ENCODE measurements at places on chromosomes 5 and 9. TPM values are rescaled to one million over a fixed set of nuclear protein-coding genes. Genes with fewer than 3 reads are reported as not detected.
A peak's percentile ranks its signal among the peaks of the same experiment; 100 is the strongest.

GRCh38 chr5:87183896-87184295 is 83.8 kb upstream of the RASA1 start:
- no peak for DNase-seq

- DNase-seq: peak; percentile 11
Measured at GRCh38 chr9:128276574-128277270, 646 bp downstream of the SWI5 start.

GRCh38 chr5:34586117-34586885 is 69.8 kb upstream of the RAI14 start:
- no peak for DNase-seq

GRCh38 chr5:86885489-86886230 is 267.9 kb downstream of the COX7C start:
- DNase-seq: peak; percentile 97

DNA sequence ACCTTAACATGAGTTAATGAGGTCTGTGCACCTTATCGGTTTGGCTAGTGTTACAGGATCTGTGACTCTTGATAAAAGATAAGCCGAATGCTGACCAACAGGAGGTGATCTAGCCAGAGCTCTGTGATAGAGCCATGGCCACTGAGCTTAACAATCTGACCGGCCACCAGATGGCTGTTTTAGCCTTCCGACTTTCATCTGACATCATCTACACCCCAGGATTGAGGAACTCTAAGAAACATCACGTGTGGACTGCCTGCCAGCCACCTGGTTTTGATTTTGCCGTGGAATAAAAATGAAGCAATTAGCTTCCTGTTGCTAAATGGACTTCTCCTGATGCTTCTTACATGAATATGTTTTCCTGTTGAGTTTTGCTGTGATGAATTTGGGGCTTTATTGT is 281.3 kb downstream of the CEMIP2 start:
- DNase-seq: peak; percentile 10

DNA sequence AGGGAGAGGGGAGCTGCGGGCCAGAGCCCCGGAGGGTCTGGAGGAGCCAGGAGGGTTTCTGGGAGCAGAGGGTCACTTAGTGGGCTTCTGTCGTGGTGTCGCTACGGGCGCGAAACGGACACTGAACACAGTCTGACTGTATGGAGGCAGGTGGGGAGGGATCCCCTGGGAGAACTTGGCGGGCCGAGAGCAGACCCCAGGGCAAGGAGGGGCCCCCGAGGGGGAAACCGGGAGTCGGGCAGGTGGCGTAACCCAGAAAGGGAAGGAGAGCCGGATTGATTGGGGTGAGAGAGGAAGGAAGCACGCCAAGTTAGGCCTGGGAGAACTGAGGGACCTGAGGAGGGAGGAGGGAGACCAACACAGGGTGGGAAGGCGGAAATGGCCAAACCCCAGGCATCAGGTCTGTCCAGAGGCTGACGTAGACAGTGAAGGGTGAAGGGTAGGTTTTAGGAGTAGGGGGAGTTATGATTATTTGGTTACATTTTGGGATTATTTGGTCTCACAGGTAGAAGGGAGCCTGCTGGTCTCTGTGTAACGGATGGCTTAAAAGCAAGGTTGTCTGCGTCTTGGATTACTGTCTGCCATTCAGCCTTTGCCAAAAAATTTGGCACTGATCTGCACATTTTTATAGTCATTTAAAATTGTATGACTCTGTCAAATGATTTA is 3.3 kb upstream of the MSMP start:
- no peak for DNase-seq

Gene UNC13B
- 9.6 TPM for total RNA-seq

DNA sequence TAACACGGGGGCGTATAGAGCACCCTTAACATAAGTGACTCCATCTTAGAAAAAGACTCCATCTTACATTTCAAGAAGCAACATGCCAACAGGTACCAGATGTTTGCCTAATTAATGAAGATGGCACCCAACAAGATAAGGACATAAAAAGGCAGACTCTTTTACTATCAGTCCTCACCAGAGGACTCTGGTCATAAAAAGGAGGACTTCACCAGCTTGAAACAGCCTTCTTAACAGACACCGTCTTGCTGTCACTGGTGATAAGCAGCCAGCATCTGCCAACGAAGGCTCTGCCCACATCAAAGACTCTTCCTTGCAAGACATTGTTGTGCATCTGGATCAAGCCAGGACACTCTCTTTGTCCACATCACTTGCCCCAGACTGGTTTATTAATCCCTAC is 80.3 kb downstream of the S1PR3 start:
- DNase-seq: no peak

- DNase-seq: no peak
Measured at GRCh38 chr5:88718736-88719135, 164.2 kb downstream of the MEF2C start.

DNA sequence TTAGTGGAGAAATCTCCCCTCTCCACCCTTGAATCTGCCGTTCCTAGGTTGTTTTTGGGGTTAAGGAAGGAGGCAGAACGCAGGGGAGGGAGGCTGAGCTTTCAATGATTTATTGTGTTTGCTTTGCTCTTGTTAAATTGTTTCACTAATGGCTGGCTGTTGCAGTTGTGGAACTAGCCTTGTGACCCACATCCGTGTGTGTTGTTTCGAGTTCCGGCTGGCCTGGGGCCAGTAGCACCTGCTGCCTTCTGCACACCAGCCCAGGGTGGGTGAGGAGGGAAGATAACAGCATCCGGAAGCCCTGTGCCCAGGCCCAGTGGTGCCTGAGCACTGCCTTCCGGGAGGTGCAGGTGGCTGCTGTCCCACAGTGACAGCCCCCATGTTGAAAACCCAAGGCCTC is 3.6 kb downstream of the ERGIC1 start:
- DNase-seq: no peak

Gene SPINK6
- total RNA-seq: 0.61 TPM

Gene MTAP
- not detected for total RNA-seq

- no peak for DNase-seq
Measured at GRCh38 chr9:8392866-8393265, 593.3 kb upstream of the DMAC1 start.

Gene LECT2
- not detected for total RNA-seq

Data from SK-MEL-5 (cell line).